ENCODE measurements at places on chromosomes 11 and 22.

- DNase-seq = no peak
Measured at GRCh38 chr22:40703736-40704135, 24.5 kb downstream of the MCHR1 start.

GRCh38 chr11:47078751-47079521 lies 97.7 kb downstream of the ARFGAP2 start:
- DNase-seq = no peak

DNA sequence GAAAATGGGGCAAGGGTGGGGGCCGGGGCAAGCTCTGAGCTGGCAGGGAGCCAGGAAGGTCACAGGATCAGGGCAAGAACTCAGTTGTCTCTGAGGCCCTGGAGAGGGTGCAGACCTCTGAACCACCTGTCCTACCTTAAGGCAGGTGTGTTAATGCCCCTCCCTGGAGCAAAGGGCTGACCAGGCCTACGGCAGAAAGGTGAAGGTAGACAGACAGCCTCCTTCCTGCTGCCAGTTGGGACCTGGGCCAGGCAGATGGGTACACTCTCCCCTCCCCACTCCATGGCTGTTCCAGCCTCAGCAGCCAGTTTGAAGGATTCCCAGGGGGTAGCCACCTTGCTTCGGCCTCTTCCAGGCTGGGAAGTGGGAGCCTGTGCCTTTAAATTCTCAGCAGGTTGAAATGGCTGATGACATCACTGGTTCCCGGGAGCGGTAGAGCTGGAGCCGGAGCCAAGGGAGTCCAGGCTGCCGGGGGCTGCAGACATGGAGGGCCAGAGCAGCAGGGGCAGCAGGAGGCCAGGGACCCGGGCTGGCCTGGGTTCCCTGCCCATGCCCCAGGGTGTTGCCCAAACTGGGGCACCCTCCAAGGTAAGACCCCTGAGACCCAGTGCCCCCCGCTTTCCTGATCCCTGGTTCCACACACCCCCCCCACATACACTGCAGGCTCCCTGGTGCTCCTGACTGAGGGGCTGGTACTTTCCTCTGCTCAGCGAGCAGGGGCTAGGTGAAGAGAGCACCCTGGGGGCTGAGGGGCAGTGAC lies at the start of gene INPP5J:
INPP5J (plus strand) TSS at position 435 of the 760 bp plus-strand sequence; CDS start at position 484, 49 bp downstream.
- DNase-seq = no peak

DNA sequence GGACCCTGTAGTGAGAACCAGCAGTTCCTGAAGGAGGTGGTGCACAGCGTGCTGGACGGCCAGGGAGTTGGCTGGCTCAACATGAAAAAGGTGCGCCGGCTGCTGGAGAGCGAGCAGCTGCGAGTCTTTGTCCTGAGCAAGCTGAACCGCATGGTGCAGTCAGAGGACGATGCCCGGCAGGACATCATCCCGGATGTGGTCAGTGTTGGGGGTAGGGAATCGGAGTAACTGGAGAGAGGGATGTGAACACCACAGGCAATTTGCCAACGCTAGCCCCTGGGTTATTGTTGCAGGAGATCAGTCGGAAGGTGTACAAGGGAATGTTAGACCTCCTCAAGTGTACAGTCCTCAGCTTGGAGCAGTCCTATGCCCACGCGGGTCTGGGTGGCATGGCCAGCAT lies 19.9 kb downstream of the MADD start:
- no peak for DNase-seq

DNA sequence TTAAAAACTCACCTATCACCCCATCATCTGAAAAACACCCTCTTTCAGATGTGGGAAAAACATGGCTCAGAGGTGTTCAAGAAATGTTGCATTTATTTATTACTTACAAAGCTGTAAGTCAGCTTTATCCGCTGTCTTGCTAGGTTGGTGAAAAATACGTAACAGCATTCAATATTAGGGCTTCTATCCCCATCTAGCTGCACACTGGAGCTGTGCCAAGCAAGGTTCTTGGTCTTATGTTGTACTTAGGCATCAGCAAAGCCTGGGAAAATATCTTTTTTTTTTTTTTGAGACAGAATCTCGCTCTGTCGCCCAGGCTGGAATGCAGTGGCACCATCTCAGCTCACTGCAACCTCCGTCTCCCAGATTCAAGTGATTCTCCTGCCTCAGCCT lies 7.5 kb downstream of the SERPING1 start:
- DNase-seq = no peak

DNA sequence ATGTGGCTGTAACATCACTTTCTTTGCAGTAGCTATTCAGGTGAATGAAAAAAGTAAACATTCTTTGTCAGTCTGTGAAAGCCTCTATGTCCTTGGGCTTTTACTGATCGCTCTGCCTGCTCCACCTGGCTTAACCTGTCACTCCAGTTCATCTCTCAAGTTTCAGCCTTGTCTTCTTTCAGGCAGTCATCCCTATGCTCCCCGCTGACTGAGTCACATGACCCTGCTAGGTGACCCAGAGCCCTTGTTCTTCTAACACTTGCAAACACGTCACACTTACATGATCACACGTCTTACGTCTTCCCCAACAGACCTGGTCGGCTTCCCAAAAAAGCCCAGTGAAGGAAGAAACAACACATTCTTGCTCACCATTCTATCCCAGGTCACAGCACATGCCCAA lies 499.3 kb upstream of the TENM4 start:
- no peak for DNase-seq

DNA sequence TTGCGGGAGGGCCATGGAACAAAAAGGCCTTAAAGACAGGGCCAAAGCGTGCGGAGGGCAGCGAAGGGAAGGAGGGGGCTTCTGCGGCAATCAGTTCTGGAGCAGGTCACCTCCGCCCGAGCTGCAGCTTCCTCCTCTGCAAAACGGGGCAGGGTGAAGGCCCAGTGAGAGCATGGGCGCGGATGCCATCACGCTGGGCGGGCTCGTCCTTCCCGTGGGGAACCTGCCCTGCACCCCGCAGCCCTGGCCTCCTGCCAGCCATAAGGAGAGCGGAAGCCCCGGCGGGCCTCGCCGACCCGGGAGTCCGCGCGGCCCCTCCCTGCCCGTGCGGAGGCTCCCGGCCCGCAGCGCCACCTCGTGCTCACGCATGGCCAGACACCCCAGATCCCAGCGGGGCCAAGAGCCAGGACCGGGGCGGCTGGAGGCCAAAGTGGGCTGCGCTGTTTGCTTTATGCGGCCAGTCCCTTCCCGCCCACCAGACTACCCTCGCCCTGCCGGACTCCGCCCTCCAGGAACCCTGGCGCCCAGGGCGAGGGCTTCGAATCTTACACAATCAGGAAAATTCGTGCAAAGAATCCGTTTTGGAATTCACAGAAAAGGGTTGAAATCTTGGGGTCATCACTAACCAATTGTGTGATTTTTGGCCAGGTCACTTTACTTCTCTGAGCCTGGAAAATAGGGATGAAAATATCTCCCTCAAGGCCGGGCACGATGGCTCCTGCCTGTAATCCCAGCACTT lies 16.1 kb downstream of the TSKU start:
- DNase-seq = peak; percentile 51

DNA sequence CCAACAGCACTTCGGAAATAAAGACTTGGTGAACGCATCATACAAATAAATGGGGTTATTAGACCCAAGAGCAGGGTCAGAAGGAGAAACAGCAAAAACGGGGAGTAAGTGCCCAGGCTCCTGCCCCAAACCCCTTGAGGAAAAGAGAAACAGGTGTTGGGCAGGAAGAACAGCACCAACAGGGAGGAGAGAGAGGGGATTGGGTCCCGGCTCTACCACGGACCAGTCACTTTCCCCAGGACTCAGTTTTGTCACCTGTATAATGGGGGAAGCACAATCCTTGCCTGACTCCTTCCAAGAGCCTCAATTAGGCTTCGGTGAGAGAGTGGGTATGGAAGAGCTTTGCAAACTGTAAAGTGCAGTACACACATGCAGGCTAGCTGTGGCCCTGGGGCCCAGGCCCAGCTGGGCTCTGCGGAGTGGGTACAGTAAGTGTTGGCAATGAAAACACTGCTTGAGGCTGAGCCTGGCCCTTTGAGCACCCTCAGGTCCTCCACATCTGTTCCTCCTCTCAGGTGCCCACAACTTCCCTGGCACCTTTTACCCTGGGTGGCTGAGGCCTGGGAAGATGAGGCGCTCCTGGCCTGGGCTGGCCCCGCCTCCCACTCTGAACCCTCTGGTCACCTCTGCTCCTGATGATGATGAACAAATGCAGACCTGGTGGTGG lies 8.9 kb downstream of the SLC29A2 start:
- no peak for DNase-seq

GRCh38 chr11:71272161-71272560 lies 19.8 kb upstream of the SHANK2 start:
- DNase-seq = no peak

- DNase-seq = no peak
Measured at GRCh38 chr22:38924347-38924952, 33.0 kb upstream of the APOBEC3A start.

DNA sequence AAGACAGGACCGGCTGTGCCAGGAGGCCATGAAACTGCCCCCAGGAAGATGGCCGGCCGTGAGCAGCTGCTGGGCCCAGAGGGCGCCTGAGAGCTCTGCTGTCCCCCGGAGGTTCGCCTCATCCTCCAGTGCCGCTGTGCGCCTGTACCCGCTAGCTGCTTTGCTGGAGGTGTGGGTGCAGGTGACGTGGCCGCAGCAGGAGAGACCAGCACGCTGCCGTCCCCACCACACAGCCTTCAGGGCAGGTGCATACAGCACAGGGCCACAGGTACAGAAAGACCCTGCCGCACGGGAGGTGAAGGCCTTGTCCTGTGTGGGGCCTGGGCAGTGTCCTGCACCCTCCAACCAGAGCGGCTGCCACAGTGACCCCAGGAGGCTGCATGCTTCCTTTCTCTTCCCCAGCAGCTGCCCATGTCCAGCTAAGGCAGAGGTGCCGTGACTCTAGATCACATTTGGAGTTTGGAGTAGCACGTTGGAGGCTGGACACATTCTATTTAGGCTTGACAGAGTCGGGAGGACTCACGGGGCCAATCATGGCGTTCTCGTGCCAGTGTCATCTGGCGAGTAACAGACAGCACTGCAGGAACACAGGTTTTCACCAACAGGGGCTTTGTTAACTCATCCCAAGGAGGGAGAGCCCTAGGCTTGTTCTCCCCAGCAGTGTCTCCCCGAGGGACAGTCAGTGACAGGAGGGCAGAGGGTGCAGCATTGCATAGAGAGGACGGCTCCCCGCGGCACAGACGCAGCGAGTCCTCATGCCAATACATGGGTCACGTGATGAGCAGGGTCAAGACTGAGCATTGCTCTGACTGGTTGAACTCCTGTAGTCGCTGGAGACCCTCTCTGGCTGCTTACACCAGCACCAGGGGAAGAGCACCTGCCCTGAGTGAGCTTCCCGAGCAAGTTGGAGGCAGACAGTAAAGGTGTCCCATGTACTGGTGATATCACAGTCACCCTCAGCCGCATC lies 18.7 kb upstream of the PANX2 start:
- DNase-seq = no peak

DNA sequence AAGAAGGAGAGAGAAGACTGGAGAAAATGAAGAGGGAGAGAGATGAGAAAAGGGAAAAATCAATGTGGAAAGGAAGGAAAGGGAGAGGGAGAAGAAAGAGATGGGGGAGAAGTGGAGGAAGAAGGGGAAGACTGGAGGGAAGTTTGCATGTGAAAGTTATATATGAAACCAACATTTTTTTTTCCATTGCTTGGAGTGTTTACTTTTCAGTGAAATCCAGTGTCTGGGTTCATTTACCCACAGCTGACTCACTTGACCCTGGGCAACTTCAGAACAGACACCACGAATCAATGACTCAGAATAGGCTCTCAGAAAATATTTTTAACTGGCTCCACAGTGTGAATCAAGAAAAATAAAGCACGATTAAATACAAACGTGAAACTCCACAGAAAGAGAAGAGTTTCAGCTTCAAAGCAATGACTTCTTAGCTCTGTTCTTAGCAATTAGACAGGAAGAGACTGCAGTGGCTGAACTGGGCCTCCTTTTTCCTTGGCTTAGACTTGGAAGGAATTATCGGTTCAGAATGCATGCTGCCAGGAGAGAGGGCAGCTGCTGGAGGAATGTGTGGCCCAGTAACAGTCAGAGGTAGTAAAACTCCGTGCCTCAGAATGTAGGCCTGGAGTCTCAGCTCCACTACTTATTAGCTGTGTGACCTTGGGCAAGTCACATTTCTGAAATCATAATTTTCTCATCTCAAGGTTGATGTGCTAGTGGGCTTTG lies 237.5 kb downstream of the MIAT start:
- DNase-seq = no peak

- DNase-seq = peak; percentile 26
Measured at GRCh38 chr11:34356913-34357700, 703 bp downstream of the ABTB2 start.

DNA sequence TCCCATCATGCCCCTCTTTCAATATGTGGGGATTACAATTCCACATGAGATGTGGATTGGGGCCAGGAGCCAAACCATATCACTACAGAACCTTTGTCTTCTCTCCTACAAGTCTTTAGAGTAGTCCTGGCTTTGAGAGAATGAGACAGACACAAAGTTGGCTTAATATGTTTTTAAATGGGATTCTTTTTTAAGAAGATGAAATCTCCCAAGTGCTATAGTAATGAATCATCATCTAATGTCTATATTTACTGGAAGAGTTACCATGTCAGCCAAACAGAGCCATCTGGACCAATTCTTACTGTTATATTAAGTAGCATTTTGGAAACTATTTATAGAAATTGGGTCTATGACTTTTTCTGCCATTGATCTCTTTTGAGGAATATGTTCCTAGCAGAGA lies 38.1 kb upstream of the CARD18 start:
- DNase-seq = no peak

DNA sequence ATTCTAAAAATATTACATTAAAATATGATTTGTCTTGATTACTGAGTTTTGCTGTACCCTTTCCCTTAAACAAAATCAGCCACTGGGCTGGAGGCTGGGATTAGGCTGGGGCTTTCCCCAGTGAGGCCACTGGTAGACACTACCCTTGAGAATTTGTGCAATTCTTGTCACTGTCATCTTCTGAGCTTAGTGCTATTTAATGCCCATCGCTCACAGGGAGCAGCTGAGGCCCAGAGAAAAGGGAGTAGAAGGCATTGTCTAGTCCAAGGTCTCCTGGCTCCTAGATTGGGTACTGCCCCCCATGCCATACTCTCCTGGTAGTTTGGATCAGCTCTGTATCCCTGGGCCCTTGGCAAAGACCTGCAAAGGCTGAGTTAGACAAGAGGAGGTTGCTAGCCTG lies 6.7 kb downstream of the CHRM1 start:
- DNase-seq = no peak

- DNase-seq = no peak
Measured at GRCh38 chr22:16968218-16968595, 39.8 kb downstream of the GAB4 start.

DNA sequence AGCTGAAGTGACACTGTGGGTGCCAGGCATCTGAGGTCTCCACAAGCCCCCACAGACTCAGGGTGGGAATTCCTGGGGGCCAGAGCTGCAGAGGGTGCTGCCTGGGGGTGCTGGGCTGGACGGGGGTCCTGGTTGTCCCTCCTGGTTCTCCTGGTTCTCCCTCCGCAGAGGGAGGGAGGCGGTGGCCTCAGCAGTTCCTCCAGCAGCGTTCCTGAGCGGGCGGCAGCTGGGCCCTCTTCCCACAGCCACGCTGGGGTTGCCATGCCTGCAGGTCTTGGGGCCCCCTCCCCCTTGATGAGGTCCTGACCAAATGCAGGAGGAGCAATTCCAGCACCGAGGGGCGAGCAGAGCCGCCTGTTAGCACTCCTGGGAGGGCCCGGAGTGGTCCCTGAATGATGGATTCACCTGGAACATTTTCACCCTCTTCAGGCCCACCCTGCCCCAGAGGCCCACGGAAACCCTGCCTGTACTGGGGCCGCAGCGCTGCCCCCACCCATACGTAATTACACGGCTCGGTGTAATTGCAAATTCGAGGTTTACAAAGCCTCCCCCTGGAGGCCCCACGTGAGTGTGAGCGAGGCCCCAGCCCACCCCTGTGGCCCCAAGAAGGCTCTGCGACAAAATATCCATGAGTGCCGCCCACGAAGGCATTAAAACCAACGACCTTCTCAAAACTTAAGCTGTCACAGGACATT lies 635 bp downstream of the C11orf21 start:
- no peak for DNase-seq

GRCh38 chr11:15780837-15781236 lies 575.5 kb downstream of the SOX6 start:
- DNase-seq = no peak

All from activated T-helper 1 cell treated with anti-CD3 and anti-CD28 coated beads, Interleukin-2, amount 50 U/mL, for 16 hours (primary cell).